Activated CD4-positive, alpha-beta T cell treated with anti-CD3 and anti-CD28 coated beads, Interleukin-2, amount 10 ng/mL, durations not matched to agents 7 days and 5 days (primary cell): ENCODE measurements at places on chromosomes 4 and X. TPM values are rescaled to one million over a fixed set of nuclear protein-coding genes. Genes with fewer than 3 reads are reported as not detected.

VCX3B gene
- not detected for total RNA-seq

DNA sequence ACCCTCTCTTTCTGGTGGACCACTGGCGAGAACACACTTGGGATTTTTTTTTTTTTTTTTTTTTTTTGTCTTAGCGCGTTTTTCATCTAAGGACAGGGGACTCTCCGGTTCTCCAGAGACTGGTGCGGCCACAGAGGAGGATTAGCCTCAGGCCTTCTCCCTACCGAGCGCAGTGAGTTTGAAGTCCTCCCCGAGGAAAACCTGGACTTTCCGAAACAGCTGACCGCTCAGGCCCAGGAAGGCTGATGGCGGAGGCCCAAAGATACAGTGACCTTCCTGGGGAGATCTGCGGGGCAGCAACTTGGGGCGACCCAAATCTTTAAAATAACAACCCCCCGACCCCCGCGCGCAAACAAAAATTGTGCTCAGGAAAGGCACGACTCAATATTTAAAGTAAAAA is 9.2 kb downstream of the NKX3-2 start:
- H3K36me3 ChIP-seq = peaks cover 12% of the 10 kb centered on the region
- DNase-seq = no peak
- peaks cover 7% of the 10 kb centered on the region for H3K4me1 ChIP-seq
- peaks cover 92% of the 10 kb centered on the region for H3K27me3 ChIP-seq
- H3K27ac ChIP-seq = peak overlapping the region; percentile 72
- H3K4me3 ChIP-seq = no peak overlapping the region

CLDN34 gene
- not detected for total RNA-seq

GYG2 gene
- not detected for total RNA-seq

TRIM61 gene
- total RNA-seq = 1.3 TPM

- no peak overlapping the region for H3K27ac ChIP-seq
- H3K4me1 ChIP-seq = no peaks in the 10 kb centered on the region
- no peaks in the 10 kb centered on the region for H3K36me3 ChIP-seq
- peaks cover 2% of the 10 kb centered on the region for H3K27me3 ChIP-seq
Measured at GRCh38 chr4:27123123-27123768, 262.6 kb downstream of the STIM2 start.

GRCh38 chrX:47697181-47697580 is 38.2 kb upstream of the UXT start:
- DNase-seq = no peak
- H3K4me1 ChIP-seq = no peaks in the 10 kb centered on the region
- no peaks in the 10 kb centered on the region for H3K36me3 ChIP-seq
- H3K27me3 ChIP-seq = peaks cover 3% of the 10 kb centered on the region
- H3K4me3 ChIP-seq = no peak overlapping the region
- no peak overlapping the region for H3K27ac ChIP-seq
